Dermis lymphatic vessel endothelial cell (primary cell): ENCODE measurements at places on chromosomes 5 and 9. TPM values are rescaled to one million over a fixed set of nuclear protein-coding genes. Genes with fewer than 3 reads are reported as not detected.

TPRN gene
- 2.3 and 3.4 TPM in 2 replicates for total RNA-seq

CD72 gene
- 0.09 and 0.11 TPM in 2 replicates for total RNA-seq

TAS2R1 gene
- total RNA-seq = not detected in 2 replicates

ARHGEF37 gene
- total RNA-seq = 12.2 and 16.0 TPM in 2 replicates

ARID3C gene
- under 0.01 and 0.09 TPM in 2 replicates for total RNA-seq

CAVIN4 gene
- 1.8 and 1.9 TPM in 2 replicates for total RNA-seq

CDX1 gene
- total RNA-seq = under 0.01 TPM in 1 of 2 replicates, not detected in the other

CER1 gene
- not detected in 2 replicates for total RNA-seq

FAT2 gene
- not detected in 2 replicates for total RNA-seq

PPP3R2 gene
- total RNA-seq = not detected in 2 replicates

SOX30 gene
- total RNA-seq = under 0.01 TPM in 1 of 2 replicates, not detected in the other

SPINK13 gene
- not detected in 2 replicates for total RNA-seq

ROR2 gene
- total RNA-seq = not detected in 2 replicates

DAB2 gene
- 118 and 129 TPM in 2 replicates for total RNA-seq

ADGRD2 gene
- not detected in 2 replicates for total RNA-seq

NMUR2 gene
- total RNA-seq = not detected in 2 replicates

ABITRAM gene
- 3.8 and 4.2 TPM in 2 replicates for total RNA-seq

ZNF883 gene
- 0.17 TPM in 1 of 2 replicates, not detected in the other for total RNA-seq

MACIR gene
- 4.8 and 5.9 TPM in 2 replicates for total RNA-seq

LCN1 gene
- total RNA-seq = not detected in 2 replicates

TMC1 gene
- 0.22 and 0.34 TPM in 2 replicates for total RNA-seq
